Mesothelial cell of epicardium (in vitro differentiated cells): ENCODE measurements at places on chromosomes 2 and 18. TPM values are rescaled to one million over a fixed set of nuclear protein-coding genes. Genes with fewer than 3 reads are reported as not detected.

RNF181 gene
- 76.6 to 87.4 TPM (median 82.8 TPM) in 3 replicates for total RNA-seq

DNA sequence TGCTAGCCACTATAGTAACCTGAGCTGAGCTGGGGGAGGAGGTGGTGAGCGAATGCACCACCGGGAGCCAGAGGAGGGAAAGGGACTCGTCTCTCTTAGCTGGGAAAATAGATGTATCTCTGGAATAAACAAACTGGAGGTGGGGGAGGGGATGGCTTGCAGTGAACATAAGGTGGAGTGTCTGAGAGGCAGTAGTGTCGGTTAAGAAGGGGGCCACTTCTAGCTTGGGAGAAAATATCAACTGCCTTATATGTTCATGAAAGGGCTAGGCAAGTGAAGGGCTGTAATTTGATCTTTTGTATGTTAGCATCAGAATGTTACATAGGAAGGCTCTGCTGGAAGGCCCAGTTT is 2.2 kb downstream of the SETBP1 start:
- no peak for DNase-seq

PRKAG3 gene
- total RNA-seq, result 2.8 to 3.6 TPM (median 2.9 TPM) in 3 replicates

DNA sequence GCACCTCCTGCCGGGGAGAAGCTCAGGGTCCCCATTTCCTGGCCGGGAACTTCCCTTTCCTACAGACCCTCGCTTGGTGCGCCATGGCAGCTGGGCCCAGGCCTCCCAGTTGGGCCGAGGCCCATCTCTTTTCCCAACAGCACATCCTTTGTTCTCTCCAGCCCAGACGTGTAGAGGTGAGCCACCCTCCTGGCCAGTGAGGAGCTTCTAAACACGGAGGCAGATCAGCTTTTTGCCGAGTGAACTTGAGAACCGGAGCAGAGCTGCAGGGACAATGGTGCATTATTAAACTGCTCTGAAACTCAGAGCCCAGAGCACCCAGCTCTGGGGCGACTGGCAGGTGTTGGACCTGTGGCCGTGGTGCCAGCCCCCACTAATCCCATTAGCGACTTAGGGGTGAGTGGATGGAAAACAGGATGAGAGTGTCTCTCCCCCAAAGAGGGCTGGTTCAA is 25.4 kb downstream of the SH3BP4 start:
- no peak for DNase-seq
